Kasumi-1 (cell line): ENCODE measurements at places on chromosomes 16 and 17.

DNA sequence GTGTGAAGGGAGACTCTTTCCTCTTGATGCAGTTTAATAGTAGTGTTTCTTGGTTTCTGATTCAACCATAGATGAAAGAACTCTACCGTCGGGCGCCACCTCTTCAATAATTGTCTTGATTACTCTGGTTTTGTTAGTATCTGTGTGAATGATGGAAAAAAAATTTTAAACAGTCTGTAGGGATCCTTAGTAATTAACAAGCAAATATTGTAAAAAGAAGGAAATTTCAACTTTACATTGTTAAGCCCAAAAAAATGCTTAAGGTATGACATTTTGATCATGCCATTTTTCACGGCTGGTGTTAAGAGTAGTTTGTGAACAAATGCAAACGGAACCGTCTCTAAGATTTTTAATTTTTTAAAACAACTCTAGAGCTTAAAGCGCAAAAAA, 4.1 kb downstream of the KRT10 start:
- DNase-seq, result no peak

DNA sequence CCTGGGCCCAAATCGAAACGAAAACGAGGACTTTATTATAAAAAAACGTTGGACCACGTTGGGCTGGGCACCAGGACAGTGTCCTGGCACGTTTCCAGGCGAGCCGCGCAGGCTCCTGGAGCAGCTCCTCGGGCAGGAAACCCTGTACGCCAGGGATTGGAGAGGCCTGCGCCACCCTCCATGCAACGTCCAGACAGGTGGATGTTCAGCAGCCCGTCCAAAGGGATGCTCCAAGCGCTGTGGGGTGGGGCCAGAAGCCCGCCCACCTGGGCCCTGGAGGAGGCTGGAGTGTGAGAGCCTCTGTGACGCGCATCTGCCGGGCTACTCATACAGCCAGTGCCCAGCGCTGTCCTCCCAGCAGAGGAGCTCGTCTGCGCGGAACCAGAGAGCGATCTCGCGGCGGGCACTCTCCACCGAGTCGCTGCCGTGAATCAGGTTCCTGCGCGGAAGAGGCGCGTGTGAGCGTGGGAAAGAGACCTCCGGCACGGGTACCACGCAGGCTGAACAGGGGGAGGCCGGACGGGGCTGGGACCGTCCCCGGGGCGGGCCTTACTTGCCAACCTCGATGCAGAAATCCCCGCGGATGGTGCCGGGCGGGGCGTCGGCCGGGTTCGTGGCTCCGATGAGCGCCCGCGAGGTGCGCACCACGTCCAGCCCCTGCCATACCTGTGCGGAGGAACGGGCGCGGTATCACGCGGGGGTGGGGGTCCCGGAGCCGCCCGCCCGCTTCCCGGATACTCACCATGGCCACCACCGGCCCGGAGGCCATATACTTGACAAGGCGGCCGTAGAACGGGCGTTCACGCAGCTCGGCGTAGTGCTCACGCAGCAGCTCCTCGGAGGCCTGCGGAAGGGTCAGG, 785 bp downstream of the NME3 start:
- no peak for DNase-seq

DNA sequence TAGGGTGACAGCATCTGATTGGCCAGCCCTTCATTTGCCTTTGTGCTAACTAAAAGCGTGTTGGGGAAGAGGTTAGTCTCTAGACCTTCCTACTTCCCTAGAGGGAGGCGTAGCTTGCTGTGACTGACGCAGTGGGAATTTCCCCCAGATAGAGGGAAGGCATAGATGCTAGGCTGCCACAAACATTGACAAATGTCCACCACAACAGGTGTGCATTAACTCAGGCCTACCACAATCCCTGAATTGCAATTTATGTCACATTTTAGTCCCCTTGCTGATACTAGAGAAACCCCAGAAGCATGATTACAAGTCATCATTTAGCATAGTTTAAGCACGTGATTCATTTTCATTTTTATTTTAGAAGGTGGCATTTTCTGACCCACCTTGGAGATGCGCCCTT, 76.3 kb upstream of the WSB1 start:
- no peak for DNase-seq

DNA sequence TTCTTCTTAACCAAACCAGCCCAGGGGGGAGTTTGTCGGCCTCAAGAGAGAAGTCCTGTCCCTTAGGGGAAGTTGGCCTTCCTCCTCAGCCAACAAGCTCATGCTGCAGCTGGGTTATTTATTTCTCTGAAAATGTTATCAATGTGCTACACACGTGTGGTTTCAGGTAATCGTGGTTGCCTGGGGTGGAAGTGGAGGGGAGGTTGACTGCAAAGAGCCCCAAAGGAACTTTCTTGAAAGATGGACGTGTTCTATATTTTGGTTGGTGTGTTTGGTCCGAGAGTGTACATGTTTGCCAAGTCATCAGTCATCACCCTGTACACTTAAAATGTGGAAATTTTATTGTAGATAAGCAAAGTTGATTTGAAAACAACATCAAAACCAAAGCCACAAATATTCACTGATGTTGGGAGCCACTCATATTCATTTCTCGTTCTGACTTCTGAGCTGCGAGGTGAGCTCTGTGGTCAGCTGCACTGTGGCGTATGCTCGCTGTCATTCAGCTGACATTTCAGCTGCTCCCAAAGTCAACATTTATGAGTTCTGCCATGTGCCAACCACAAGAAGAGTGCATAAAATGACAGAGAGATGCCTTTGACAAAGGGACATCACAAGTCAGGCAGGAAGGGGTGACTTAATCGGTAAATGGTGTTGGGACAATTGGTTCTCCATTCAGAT, 26.5 kb upstream of the ADGRG1 start:
- no peak for DNase-seq

DNA sequence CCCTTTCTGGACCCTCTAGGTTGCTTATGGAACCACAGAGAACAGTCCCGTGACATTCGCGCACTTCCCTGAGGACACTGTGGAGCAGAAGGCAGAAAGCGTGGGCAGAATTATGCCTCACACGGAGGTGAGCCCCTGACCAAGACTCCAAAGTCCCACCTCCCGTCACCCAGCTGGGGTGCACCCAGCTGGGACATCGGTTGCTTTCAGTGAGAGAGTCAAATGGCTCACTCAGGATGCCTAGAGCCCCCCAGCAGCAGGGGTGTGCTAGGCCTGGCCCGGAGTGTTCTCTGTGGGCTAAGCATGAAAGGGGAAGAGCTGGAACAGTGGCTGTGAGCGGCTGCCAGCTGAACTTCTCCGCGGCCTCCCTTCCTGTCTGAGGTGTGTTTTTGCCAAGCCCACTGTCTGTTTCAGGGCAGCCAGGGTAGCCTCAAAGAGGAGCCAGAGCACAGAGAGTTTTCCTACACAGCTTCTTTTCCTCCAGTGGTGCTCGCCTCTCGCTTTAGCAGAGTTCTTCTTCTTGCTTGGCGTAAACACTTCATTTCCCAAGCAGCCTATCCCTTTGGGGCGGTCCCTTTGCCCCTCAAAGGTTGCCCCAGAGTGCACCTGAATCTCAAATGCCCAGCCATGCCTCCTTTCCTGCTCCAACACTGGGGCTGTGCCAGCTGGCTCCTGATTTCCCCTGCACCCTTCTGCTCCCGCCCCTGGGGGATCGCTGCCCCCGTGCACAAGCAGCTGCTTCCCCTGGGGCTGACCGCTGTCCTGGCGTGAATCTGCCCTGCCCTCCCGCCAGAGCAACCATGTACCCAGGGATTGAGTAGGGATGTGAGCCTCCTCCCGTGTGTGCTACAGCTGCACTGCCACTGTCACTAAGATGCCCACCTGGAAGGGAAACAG, 2.6 kb upstream of the CHAD start:
- peak; percentile 76 for DNase-seq
